ENCODE measurements at places on chromosomes 4 and X.
A peak's percentile ranks its signal among the peaks of the same experiment; 100 is the strongest.

DNA sequence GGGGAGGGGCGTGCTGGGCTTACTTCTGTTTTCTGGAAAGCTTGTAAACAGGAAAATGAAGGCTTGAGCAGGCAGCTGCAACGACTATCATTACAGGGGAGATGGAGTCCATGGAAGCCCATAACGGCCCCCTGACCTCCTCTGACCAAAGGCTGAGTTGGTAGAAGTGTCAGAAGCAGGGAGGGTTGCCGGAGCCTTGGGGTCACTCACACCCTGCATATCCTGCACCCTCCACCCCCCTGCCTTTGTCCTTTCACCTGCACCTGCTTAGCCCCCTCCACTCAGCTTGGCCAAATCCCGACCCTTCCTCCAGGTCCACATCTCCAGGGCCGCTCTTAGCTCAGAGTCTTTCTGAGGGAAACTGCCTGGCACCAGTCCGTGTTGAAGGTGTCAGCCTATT is 12.5 kb upstream of the MSX1 start:
- DNase-seq: no peak

DNA sequence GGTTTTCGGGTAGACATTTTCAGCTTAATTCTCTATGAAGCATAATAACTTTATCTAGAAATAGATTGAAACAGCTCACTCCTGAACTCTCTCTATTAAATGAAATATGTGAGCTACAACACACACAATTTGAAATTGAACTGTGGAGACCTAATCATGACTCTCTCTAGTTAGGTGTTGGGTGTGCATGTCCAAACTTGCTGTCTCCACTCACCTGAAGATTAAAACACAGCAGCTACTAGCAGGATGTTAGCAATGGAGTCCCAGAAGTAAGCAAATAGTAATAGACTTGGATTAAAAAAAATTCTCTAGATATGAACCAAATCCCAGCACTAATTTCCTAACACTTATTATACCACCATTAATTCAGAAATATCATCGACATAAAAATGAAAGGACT is 173.1 kb downstream of the FSTL5 start:
- no peak for DNase-seq

DNA sequence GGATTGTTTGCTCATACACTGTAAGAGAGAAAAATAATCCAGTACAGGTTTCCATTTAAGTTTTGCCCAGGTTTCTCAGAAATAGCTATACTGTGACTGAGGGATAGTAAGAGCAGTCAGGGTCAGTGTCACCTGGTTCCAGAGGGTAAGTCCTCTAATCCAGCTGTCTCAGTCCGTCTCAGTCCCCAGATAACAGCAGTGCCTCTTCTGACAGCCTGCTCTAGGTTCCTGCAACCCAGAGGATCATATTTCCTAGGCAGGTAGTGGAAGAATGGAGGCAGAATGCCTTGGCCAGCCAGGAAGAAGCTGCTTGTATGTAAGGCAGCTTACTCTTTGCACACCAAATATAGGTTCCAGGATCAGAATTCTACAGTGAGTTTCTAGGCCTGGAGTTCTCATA is 22.6 kb upstream of the GNRHR start:
- no peak for DNase-seq

- no peak for DNase-seq
Observed at GRCh38 chrX:66001596-66001995, 38.3 kb downstream of the VSIG4 start.

GRCh38 chr4:88283661-88284438 is 511 bp downstream of the PPM1K start:
- DNase-seq: peak; percentile 18

GRCh38 chrX:142134533-142134932 is 70.6 kb downstream of the MAGEC2 start:
- no peak for DNase-seq

Measured in NCI-H1105 (cell line).